Stimulated activated CD4-positive, alpha-beta T cell treated with anti-CD3 and anti-CD28 coated beads, Interleukin-15, amount 100 ng/mL, for 1 hour (primary cell): ENCODE measurements at places on chromosomes 12 and 14.

GRCh38 chr14:87049950-87050349 is 943.0 kb downstream of the GALC start:
- no peak for DNase-seq

DNA sequence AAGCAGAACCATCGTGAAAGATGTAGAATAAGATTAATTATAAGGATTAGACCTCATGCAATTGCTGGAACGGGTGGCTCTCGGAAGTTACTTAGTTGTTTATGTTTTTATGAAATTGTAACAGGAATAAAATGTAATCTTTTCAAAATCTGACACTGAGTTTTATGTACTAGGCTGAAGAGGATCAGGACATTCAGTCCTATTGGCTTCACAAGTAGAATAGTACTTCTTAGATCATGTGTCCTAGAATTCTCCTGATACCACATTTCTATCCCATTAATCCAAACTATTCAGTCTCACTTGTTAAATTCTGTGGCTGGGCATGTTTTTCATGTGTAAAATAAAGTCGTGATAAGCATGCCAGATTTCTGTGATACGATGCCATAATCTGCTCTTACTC is 423.5 kb upstream of the OR4E1 start:
- no peak for DNase-seq

DNA sequence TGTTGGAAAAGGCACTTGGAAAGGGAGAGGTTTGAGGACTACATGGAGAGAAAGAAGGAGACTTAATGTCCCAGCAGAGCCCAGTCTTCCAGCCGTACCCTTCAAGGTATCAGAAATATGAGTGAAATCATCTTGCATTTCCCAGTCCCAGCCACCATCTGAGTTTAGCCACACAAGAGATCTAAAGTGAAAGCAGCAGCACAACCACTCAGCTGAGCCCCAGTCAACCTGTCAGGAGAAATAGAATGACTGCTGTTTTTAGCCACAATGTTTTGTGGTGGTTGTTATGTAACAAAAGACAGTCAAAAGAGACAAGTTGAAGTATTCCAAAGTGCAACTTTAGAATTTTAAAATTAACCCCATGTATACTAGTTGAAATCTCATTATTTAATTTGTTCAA is 28.0 kb downstream of the DERA start:
- DNase-seq: no peak

DNA sequence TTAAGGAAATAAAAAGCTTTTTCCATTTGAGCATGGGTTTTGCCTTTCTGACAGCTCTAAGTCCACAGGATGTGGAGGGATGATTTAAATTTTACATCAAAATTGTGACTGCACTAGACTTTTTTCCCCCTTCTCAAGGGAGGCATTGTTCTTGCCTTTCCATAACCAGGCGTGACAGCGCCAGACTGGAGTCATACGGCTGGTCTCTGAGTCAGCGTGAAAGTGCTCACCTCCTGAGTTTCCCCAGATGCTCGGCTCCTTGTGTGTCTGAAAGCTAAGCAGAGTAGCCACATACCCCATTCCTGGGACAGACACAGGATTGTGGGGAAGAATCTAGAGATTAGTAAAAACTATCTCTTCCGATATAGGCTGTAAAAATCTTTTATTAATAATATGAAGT is 43.1 kb downstream of the SOX5 start:
- no peak for DNase-seq

- no peak for DNase-seq
These were observed 77.3 kb upstream of the GRIN2B start for GRCh38 chr12:14058717-14059116.

GRCh38 chr14:36553656-36554260 is 28.7 kb downstream of the NKX2-8 start:
- DNase-seq: no peak

DNA sequence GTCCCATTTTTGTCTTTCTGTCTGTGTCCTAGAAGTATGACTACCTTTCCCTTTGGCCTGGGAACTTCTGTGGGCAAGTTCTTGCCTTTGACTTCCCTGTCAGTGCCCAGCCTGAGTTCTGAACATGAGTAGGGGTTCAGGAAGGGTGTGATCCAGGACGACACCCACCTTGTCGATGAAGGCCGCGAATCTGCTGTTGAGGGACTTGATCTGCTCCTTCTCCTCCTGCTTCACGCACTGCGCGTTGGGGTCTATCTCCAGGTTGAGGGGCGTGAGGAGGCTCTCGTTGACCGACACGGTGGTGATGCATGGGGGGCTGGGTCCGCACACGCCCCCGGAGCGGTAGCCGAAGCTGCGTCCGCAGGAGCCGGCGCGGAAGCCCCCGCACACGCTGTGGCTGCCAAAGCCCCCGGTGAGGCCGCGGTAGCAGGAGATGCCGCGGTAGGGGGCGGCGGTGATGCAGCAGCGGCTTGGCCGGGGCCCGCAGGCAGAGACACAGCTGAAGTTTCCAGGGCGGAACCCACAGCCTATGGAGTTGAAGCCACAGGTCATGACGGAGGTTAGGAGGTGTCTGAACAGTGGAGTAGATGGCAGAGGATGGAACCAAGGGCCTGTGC is at the start of gene KRT83:
TSS of gene KRT83 (minus strand) at position 615 of the 617 bp plus-strand sequence. CDS start at position 552, 63 bp downstream.
- DNase-seq: no peak

- no peak for DNase-seq
These were observed 8.2 kb downstream of the ANG start for GRCh38 chr14:20696764-20697163.

GRCh38 chr12:65728848-65729793 is 95.2 kb upstream of the HMGA2 start:
- DNase-seq: no peak

GRCh38 chr12:121748571-121749265 is 36.2 kb downstream of the TMEM120B start:
- DNase-seq: no peak

GRCh38 chr12:119528241-119528640 is 65.3 kb upstream of the TMEM233 start:
- DNase-seq: no peak

GRCh38 chr14:75835156-75835725 is 146.6 kb downstream of the TGFB3 start:
- DNase-seq: no peak

- no peak for DNase-seq
These were observed 5.3 kb downstream of the NUBPL start for GRCh38 chr14:31566456-31566855.

GRCh38 chr14:89352976-89353765 is 63.9 kb downstream of the FOXN3 start:
- no peak for DNase-seq

GRCh38 chr14:58772794-58773620 is 135.2 kb downstream of the DACT1 start:
- no peak for DNase-seq

DNA sequence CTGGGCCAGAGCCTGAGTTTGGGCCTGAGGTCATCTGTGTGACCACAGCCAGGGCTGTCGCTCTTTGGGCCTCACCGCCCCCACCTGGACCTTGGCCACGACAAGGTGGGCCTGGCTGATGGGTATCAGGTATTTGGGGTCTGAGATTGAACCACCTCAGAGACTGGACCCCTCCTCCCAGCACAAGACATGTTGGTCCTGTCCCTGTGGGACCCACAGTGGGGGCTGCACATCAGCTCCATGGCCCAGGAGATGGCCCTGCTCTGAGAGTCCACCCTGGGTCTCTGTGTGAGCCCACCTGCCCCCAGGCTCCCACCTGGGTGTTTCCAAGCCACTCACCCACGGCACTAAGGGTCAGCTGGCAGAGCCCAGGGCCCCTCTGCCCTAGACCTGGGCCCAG is 20.6 kb downstream of the BEGAIN start:
- DNase-seq: no peak

DNA sequence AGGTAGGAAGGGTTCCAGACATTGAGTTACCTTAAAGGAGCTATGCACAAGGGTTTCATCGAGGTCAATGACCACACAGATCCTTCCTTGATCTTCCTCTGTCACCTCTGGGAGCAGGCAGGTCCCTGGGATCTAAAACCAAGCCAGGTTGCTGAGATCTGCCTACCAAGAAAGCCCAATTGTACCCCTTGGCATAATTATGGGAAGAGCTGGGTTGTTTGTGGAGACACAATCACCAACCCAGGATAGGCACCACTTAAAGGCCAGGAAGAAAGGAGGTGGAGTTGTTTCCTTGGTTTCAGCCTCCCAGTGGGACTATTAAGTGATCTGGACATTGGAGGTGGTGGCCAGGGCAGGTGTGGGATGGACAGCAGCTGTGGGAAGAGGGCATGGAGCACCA is 8.4 kb upstream of the AVIL start:
- no peak for DNase-seq

DNA sequence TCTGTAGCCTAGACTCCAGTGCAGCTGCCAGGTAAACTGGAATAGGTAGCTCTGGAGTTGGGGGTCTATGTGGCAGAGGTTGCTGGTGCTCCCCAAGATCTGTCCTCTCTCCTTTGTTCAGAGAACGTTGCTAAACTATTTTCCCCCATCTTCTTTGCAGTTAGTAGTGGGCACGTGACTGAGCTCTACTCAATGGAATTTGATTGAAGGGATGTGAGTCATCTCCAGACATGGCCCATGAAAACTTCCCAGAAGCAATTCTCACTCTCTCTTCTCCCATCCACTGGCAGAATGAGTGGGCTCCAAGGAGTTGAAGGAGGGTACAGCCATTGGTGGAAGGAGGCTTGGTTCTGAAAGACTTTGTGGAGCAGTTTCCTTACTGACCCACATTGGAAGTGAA is 44.0 kb downstream of the PAH start:
- no peak for DNase-seq

- DNase-seq: no peak
These were observed 24.0 kb downstream of the KLRK1 start for GRCh38 chr12:10365696-10366405.

GRCh38 chr12:31834150-31834549 is 105.3 kb upstream of the AMN1 start:
- no peak for DNase-seq

- DNase-seq: no peak
These were observed 145.0 kb downstream of the SAMD4A start for GRCh38 chr14:54711812-54712464.

GRCh38 chr12:112645586-112645985 is 146.0 kb upstream of the RPH3A start:
- no peak for DNase-seq

DNA sequence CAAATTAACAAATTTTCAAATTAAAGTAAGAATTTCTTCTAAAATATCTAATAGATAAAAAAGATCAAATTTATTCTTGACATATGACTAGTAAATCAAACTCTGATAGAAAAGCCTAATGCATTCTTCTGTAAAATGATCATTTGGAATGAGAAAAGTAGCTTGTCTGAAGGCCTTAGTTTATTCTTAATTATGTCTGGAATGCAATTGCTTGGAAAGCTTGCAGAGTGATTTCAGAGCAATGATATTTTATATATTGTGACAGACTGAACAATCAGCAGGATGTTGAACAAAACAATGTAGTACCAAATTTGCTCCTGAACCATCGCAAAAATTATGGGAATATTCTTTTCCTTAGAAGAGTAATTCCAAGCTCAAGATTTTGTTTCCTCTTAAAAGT is 789.6 kb upstream of the NOVA1 start:
- no peak for DNase-seq

DNA sequence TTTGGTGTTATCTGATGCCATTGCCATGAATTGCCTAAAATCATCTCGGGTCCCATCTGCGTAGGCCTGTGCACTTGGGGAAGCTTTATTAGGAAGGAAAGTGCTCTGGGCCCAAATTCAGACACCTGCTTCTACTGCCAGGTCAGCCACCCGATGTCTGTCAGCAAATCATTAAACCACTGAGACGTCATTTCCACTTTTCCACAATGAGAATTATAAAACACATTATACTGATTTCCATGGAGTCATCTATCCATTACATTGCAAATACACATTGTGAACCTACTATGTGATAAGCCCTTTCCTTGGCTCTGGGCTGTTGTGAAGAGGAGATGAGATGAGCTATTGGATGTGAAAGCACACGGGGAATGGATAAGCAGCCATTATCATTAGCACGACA is 1022.9 kb downstream of the BCL11B start:
- DNase-seq: no peak

- DNase-seq: no peak
These were observed 441.1 kb downstream of the ETNK1 start for GRCh38 chr12:23066095-23066494.

- DNase-seq: no peak
These were observed 13.5 kb upstream of the TAS2R46 start for GRCh38 chr12:11075642-11076041.

DNA sequence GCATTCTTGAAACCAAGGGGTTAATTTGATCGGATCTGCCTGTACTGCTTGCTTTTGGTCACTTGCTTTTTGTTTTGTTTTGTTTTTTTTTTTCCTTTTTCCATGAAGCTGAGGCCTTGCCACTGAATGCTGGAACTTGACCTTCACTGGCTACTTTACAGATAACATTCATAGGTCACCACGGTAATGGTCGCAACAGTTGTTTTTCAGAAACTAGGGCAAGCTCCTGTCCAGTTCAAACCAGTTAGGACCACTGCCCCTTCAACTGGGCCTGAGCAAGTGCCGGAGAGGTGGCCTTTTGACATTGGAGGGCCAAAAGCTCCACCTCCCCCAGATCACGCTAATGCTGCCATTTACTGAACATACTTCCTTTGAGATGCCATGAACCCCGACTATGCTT is 147.6 kb downstream of the FOXN3 start:
- DNase-seq: no peak

DNA sequence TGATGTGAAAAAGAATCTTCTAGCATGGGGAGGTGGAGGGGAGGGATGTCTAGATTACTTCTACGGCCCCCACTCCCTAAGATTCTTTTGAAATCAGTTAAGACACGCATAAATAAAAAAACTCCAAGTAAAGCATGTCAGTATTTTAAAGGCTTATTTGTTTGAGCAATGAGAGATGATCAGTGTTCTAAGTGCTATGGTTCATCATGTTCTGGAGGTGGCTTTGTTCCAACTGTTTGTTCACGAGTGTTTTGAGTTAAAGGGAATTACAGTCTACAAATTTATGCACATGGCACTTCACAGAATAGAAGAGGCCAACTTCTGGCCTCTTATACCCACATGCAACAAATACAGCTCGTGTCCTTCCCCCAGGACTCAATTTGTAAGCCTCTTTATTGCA is 394.9 kb downstream of the RAD51B start:
- no peak for DNase-seq

DNA sequence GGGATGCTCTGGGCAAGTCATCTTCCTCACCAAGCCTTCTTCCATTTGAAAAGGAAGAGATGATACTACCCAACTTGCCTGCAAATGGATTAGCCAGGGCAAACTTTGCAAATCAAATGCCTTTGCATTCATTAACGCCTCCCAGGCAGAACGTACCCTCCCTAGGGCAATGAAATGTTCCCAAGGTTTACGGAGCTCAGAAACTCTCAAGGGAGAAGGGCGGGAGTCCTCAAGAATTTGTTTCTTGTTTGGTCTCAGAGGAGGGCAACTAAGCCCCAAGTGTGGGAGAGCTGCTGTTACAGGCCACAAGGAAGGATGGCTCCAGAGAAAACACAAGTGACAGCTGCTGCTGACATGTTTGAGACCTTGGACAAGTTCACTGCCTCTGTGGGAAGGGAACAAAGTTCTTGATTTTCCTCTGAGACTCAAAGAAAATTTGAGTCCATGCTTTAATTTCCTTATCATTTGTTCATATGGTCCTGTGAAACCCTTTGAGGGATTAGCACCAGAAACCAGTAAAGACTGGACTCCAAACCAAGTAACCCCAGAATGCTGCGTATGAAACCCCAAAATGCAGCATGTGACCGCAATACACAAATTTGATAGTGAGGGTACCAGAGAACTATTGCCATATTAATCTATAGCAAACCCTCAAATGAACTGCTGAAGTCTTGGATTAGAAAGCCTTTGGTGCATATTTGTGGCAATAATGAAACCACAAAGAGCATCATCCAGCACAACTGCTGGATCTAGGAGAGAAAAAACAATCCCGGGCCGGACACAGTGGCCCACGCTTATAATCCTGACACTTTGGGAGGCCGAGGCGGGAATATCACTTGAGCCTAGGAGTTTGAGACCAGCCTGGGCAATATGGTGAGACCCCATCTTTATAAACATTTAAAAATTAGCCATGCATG is 22.9 kb downstream of the SPTB start:
- DNase-seq: no peak
